ENCODE measurements at places on chromosomes 16 and 17.

- DNase-seq = no peak
These were observed 492.1 kb downstream of the CDH8 start for GRCh38 chr16:61544165-61544564.

- DNase-seq = no peak
These were observed 13.5 kb upstream of the PRKAR1A start for GRCh38 chr17:68498479-68499326.

DNA sequence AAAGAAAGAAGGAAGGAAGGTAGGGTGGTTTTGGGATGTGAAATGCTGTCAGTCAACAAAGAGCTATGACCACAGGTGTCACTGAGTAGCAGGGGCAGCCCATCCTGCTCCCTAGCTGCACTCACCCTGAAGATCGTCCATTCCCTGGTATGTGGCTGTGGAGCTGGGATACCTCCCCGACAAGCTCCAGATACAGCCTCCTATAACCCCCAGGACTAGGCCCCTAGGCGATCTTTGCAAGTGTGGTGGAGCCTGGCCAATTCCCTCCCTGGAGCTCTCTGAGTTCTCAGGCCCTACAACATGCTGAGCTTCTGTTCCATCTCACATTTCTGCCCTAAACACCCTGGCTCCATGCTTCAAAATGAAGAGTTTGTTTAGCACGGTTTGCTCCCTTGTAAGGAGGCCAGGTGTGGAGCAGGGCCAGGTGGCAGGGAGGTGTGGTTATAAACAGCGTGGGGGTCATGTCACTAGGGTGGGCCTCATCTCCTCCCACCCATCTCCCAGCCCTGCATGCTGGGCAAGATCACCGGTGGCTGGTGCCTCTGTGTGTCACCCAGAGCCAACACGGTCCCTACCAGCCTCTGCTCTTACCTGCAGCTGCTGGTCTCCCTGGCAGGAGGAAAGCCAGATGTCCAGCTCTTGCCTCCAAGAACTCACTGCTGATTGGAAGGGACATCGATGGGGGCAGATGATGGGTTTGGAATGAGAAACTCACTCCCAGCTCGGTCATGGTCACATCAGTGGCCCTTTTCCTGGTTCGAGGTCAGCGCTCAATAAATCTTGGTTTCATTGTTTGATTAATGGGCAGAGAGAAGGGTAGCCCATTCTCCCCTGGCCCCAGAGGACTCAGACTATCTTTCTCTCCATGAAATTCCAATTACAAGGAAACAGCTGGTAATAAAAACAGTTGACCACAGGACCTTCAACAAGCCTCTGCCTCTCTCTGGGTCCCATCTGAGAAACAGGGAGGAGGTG lies 511.0 kb upstream of the CDH5 start:
- DNase-seq = no peak

- DNase-seq = no peak
These were observed 1.4 kb downstream of the DDX42 start for GRCh38 chr17:63775420-63775819.

GRCh38 chr17:29726715-29727252 lies 104.1 kb upstream of the CORO6 start:
- DNase-seq = no peak

DNA sequence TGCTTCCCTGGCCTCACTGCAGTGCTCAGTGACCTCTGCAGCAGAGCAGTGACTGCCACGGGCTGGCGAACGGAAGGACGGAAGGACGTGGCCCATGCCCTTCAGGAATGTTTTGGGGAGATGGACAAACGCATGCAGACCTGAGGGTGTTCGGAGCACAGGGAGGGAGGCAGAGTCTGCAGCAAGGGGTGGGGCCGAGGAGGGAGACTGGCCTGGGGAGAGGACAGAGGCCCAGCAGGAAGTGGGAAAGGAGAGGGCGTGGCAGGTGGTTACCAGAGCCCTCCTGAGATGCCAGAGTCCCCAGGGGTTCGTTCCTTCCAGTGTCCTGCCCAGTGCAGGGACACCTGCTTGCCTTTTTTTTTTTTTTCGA lies 21.9 kb downstream of the ADORA2B start:
- DNase-seq = no peak

GRCh38 chr16:4318451-4318910 lies 2.6 kb downstream of the GLIS2 start:
- no peak for DNase-seq

- no peak for DNase-seq
These were observed 530.9 kb downstream of the MAF start for GRCh38 chr16:79069633-79070032.

DNA sequence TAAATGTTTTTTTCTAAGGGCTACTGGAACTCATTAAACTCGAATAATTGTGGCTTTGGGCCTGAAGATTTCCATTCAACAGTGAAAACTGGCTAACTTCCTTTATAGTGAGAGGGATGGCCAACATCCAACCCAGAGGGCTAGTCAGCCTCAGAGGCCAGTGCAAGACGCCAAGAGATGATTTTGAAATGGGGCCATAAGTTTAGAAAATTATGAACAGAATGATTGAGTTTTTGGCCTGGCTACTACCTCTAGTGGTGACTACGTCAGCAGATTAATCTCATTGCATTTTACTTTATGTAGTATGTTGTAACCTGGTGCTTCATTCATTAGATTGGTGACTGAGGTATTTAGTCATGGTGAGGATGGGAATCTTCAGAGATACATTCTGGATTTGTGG lies 28.4 kb downstream of the HAPSTR1 start:
- no peak for DNase-seq

All from neuronal stem cell (in vitro differentiated cells).